ENCODE measurements at places on chromosomes 4 and X. TPM values are rescaled to one million over a fixed set of nuclear protein-coding genes. Genes with fewer than 3 reads are reported as not detected.

DNA sequence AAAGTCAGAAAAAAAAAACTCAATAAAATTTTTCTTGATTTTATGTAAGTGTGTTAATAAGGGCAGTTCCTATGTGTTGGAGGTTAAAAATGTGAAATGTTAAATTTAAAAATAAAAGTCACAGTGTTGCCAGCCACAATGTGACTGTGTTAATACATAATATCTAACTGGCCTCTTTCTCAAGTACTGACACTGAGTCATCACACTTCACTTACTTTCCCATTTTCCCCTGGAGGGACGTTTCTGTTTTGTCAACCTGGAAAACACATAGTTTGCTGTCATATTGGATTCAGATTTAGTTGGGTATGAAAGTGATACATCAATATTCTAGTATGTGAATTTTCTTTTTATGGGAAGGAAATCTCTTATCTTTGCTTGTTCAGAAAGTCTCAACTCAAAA lies 46.4 kb downstream of the ARHGEF38 start:
- H3K4me3 ChIP-seq = no peak overlapping the region
- peaks cover 2% of the 10 kb centered on the region for H3K27me3 ChIP-seq
- peaks cover 22% of the 10 kb centered on the region for H3K4me1 ChIP-seq
- DNase-seq = no peak
- H3K27ac ChIP-seq = no peak overlapping the region
- H3K36me3 ChIP-seq = no peaks in the 10 kb centered on the region

GRCh38 chrX:100687128-100687527 lies 43.1 kb downstream of the SRPX2 start:
- H3K4me3 ChIP-seq = no peak overlapping the region
- H3K36me3 ChIP-seq = no peaks in the 10 kb centered on the region
- H3K27ac ChIP-seq = no peak overlapping the region
- no peaks in the 10 kb centered on the region for H3K4me1 ChIP-seq
- H3K27me3 ChIP-seq = no peaks in the 10 kb centered on the region

DNA sequence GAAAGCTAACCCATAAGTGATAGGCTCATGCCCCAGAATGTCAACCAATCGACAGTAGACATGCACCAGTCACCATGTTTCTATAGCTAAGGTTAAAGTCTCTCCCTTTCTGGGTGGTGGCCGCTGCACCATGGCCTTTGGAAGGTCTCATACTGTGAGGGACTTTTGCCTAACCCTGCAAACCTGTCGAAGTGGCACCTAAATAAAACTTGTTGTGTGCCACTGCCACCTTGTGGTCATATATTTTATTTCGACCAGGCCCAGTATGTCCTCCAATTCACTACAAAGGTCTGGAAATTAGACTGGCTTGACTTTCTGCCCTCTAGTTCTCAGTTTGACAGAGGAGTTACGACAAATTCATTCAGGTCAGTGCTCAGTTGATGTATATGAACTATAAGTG lies 163.1 kb downstream of the SMARCA1 start:
- DNase-seq = no peak
- no peaks in the 10 kb centered on the region for H3K27me3 ChIP-seq
- H3K4me3 ChIP-seq = no peak overlapping the region
- no peak overlapping the region for H3K27ac ChIP-seq
- no peaks in the 10 kb centered on the region for H3K4me1 ChIP-seq

DNA sequence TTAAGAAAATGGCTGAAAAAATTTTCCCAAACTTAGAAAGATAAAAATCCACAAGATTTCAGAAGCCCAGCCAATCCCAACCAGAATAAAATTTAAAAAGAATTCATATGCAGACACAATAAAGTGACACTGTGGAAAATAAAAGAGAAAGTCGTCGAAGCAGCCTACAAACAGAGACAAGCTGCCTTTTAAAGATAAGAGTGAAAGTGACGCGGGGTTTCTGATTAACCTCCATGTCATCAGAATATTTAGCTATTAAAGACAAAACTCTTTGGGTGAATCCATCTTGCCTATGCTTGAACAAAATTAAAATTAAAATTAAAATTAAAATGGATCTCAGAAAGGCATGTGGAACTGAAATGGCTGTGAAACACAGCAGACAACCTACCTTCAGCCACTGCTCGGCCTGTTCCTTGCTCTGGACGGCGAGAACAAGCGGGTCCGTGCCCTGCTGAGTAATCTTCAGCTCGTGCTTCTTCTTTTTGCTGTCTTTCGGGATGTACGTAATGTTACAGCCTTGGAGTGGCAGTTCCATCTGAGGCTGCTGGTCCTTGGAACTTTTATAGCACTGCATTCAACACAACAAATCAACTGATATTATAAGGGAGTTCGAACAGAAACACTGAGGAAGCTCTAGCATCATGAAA lies 101.4 kb downstream of the AFAP1 start:
- no peak for DNase-seq
- peak overlapping the region; percentile 34 for H3K27ac ChIP-seq
- H3K36me3 ChIP-seq = peaks cover 35% of the 10 kb centered on the region
- H3K27me3 ChIP-seq = no peaks in the 10 kb centered on the region

CITED1 gene
- total RNA-seq = 1.6 TPM

GALNT7 gene
- total RNA-seq = 35.8 TPM

CORIN gene
- 1.1 TPM for total RNA-seq

GAB3 gene
- total RNA-seq = 0.29 TPM

Data from mesothelial cell of epicardium (in vitro differentiated cells).